Adipocyte (in vitro differentiated cells): ENCODE measurements at places on chromosomes 11 and 22.

DNA sequence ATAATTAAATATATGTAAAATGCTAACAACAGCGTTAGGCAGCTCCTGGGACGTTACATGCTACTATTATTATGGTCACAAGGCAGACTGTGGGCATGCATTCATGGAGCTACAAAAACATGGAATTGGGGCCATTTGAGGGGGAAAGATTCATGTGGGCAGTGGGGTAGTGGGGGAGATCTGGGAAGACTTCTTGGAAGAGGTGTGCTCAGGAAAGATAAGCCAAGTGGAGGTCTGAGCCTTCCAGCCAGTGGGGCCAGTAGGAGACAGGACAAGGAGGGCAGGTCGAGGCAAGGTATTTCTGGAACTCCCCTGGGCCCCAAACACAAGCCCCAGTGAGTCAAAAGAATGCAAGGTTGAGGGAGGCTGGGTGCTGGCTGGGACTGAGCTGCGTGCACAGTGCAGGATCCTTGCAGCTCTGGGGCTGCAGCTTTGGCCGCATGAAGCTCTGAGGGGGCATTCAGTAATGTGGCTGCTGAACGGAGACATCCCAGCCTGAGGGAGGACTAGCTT, 35.4 kb downstream of the CYTH4 start:
- no peak for DNase-seq

DNA sequence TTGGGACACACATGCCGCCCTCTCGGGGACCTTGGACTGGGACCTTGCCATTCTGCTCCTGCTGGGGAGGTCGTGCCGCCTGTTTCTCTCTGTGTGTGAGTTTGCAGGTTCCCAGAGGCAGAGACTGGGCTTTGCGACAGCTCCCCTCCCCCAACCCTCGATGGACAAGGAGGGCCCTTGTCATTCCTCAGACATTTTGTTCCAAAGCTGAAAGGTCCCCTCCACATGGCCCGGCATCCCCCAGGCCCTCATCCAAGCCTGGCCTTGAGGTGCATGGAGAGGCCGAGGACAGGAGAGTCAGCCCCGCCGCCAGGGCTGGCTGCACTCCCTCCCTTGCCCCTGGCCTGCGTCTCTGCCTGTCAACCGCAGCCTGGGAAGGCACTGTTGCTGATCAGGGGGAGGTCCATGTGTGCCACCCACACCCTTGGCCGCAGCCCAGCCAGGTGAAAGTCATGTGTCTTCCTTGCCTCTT, 25.6 kb downstream of the FADS2 start:
- DNase-seq, result no peak

DNA sequence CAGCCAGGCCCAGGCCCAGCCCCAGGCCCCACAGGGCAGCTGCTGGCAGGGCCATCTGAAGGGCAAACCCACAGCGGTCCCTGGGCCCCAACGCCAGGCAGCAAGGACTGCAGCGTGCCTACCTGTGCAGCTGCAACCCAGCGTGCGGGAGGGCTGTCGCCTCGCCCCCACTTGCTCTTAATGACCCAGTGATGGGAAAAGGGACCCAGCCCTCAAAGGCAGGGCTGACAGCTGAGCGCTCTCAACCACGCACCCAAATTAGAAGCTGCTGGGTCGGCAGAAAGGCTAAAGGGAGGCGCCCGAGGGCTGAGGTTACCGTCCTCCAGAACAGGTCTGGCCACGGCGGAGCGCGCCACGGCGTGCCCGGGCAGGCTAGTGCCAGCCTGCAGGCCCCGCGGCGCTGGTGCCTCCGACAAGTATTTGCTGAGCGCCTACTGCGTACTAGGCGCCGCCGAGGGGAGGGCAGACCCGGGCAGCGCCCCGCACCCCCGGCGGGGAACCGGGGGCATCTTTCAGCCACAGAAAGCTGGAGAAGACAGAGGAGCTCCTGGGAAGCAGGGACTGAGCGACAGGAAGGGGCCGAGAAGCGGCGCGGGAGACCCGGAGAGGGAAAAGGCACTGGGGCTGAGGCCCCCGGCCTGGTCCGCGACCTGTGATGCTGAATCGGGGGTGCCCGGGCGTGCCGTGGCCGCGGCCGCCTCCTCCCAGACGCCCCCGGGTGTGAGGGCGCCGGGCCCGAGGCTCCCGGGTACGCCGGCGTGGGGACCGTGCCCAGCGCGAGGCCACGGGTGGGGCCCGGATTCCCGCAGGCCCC, 773 bp downstream of the HRAS start:
- peak; percentile 67 for DNase-seq

DNA sequence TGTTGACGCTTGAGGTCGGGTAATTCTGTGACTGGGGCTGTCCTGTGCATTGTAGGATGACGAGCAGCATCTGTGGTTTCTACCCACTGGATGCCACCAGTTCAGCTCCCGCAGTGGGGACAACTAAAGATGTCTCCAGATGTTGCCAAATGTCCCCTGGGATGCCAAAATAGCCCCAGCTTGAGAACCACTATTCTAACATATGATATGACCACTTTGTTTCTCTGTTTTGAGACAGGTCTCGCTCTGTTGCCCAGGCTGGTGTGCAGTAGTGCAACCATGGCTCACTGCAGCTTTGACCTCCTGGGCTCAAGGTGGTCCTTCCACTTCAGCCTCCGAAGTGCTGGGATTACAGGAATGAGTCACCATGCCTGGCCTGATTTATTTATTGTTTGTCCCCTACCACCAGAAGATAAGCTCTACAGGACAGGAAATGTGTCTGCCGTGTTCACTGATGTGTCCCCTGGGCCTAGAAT, 4.4 kb upstream of the MEN1 start:
- DNase-seq, result no peak

DNA sequence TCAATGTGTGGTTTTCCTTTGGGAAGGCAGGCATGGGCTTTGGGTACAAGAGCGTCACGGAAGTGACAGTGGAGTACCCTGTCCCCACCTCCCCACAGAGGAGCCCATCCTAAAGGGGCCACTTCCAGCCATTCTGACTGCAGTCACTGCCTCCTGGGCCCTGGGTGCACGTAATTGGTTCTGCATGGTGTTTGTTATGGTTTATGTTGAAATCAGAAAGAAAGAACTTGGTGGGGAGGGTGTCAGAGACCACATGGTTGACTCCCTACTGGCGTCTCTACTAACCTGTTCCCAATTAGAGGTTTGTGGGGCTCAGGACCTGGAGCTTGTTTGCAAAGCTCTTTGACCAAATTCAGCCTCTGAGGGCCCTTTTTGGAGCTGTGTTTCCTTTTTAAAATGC, 40.8 kb downstream of the RIBC2 start:
- DNase-seq, result peak; percentile 94

- no peak for DNase-seq
Observed at GRCh38 chr11:35003658-35004057, 87.2 kb downstream of the PDHX start.

DNA sequence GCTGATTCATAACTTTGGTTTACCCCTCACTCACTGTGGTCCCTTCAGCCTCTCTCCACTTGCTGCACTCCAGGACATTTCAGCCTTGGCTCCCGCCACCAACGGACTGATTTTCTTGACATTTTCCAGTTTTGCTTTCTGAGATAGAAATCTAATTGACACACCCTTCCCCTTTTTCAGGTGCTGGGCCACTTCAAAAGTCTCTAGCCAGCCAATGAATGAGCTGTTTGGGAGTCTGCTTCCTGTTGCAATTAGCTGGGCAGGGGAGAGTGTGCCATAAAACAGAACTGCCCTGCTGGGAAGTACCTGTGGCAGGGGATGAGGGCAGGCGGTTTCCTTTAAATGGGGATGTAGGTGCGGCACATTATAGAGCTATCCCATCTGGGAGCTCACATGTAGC, 21.1 kb upstream of the PLET1 start:
- no peak for DNase-seq

DNA sequence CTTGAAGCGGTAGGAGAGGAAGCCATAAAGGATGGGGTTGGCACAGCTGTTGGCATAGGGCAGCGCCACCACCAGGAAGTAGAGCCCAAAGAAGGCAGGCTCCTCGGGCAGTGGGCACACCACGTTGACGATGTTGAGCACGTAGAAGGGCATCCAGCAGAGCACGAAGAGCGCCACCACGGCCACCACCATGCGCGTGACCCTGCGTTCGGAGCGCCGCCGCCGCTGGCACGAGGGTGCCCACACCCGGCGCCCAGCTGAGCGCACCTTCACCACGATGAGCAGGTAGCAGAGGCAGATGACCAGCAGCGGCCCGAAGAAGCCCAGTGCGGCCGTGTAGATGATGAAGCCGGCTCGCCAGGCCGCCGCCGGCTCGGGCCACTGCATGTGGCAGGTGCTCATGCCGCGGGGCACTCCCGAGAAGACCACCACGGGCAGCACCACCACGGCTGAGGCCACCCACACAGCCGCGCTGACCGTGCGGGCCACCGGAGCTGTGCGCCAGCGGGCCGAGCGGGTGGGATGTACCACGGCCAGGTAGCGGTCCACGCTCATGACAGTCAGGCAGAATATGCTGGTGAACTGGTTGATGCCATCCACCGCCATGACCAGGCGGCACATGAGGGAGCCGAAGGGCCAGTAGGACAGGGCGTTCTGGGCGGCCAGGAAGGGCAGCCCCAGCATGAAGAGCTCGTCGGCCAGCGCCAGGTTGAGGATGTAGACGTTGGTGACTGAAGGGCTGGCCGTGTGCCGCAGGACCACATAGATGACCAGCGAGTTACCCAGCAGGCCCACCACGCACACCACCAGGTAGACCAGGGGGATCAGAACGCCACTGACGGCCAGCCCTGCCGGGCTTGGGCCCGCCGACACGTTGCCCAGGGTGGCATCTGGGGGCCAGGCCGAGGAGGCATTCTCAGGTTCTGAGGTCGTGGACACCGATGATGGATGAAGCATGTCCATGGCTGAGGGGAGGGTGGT, 5.1 kb downstream of the SSTR3 start:
- no peak for DNase-seq

GRCh38 chr11:124036666-124037065, 4.5 kb downstream of the OR10G7 start:
- no peak for DNase-seq

GRCh38 chr22:50175921-50176849, 5.7 kb downstream of the PANX2 start:
- no peak for DNase-seq

DNA sequence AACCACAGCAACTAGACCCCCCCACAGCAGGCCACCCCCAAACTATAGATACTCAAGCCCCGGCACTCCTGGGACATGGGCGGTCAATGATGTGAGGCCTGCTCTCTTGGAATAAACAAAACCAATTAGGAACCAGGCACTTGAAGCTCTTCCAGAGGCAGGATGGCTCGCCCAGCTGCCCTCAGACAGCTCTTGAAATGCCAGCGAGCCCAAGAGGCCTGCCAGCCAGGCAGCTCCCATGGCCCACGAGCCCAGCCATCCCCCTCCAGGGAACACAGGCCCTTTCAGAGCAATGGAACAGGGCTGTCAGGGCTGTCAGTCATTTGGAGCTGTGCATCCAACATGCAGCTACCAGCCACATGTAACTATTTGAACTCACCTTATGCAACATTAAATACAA, 34.0 kb upstream of the TFIP11 start:
- DNase-seq, result no peak

- DNase-seq, result no peak
Observed at GRCh38 chr22:47681411-47682165, 919.1 kb downstream of the TBC1D22A start.

GRCh38 chr11:19460718-19461405, 220.1 kb upstream of the E2F8 start:
- DNase-seq, result no peak

DNA sequence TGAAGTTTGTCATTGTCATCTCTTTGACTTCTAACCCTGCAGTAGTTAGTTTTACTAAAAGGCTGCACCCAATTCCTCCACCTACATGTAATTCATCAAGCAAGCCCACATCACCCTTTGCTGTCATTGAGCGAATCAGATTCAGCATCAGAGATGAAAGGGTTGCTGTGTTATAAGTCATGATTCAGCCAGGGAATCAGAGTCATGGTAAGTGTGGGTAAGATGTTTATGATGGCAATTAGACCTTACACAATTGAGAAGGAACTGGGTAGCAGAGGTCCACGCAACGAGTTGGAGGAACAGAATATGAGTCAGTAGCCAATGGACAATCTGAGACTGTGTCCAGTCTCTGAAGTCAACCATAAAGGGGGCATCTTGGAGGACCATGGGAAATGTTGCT, 162.8 kb upstream of the SNX19 start:
- no peak for DNase-seq

DNA sequence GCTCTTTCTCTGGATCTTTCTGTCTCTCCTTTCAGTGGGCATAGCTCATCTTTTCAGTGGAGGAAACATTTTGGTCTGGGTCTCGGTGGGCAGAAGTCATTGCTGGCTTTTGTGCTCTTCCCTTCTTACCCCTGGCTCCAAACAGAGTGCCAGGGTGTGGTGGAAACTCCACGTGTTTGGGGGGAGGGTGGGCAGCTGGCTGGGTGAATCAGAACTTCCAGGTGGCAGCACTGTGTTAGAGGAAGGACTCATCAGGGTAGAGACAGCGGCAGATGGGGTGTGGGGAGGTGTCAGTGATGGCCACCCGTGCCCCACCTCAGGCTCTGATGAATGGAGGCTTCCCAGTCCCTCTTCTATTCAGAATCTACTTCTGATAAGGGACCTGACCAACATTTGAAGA, 114.0 kb downstream of the GRIK4 start:
- DNase-seq, result no peak

GRCh38 chr11:107468596-107468995, 11.0 kb upstream of the CWF19L2 start:
- DNase-seq, result no peak

GRCh38 chr11:65308281-65308891, 6.3 kb upstream of the CDC42EP2 start:
- DNase-seq, result no peak

- no peak for DNase-seq
Observed at GRCh38 chr22:32407936-32408335, 4.1 kb downstream of the RTCB start.

DNA sequence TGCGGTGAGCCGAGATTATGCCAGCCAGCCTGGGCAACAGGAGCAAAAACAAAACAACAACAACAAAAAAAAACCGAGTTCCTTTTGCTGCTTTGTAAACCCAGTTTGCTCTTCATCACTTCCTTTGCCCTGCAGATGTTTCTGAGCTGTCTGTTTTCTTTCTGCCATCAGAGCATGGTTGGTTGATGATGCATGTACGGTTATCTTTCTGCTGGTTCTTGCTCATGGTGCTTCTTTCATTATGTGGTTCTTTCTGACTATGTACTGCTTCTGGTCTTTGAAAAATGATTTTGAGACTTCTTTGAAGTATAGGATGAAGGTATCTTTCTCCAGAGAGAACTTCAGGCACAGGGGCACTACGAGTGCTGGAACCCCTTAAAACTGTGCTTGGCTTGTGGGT, 13.2 kb downstream of the TANGO2 start:
- no peak for DNase-seq
